ENCODE measurements at places on chromosomes 16 and 17. TPM values are rescaled to one million over a fixed set of nuclear protein-coding genes. Genes with fewer than 3 reads are reported as not detected.

SCGB1C2 gene
- total RNA-seq, result not detected

RHBDF1 gene
- 39.5 TPM for total RNA-seq

TBC1D3C gene
- total RNA-seq, result not detected

GRCh38 chr17:52148969-52149351 is 9.6 kb downstream of the CA10 start:
- no peak for DNase-seq

SLC35G6 gene
- not detected for total RNA-seq

HOXB6 gene
- 0.59 TPM for total RNA-seq

MCRIP2 gene
- total RNA-seq, result 20.0 TPM

DNA sequence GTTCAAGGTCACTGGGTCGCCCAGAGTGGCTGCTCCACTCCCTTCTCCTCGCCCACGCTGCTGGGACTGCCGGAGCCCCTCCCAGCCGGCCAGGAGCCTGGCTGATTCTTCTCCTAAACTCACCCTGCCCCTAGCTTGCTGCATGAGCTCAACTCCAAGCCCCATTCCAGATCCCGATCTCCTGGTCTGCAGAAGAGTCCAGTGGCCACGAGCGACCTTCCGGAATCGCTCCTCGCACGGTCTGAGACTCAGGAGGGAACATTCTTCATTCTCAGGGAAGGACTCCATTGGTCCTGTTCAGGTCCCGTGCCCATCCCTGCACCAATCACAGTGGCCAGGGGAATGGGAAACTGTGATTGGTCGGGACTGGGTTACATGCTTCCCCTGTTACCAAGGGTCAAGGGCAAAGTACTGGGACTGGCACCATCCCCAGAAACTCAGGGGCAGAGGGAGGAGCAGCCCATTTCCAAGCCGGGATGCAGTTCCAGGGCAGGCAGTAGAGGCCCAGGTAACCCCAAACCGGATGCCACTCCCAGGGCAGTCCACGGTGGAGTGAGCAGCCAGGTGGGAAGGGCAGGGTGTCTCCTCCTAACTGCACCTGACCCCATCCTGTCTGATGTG is 24.5 kb upstream of the CIBAR2 start:
- DNase-seq, result peak; percentile 87

DNA sequence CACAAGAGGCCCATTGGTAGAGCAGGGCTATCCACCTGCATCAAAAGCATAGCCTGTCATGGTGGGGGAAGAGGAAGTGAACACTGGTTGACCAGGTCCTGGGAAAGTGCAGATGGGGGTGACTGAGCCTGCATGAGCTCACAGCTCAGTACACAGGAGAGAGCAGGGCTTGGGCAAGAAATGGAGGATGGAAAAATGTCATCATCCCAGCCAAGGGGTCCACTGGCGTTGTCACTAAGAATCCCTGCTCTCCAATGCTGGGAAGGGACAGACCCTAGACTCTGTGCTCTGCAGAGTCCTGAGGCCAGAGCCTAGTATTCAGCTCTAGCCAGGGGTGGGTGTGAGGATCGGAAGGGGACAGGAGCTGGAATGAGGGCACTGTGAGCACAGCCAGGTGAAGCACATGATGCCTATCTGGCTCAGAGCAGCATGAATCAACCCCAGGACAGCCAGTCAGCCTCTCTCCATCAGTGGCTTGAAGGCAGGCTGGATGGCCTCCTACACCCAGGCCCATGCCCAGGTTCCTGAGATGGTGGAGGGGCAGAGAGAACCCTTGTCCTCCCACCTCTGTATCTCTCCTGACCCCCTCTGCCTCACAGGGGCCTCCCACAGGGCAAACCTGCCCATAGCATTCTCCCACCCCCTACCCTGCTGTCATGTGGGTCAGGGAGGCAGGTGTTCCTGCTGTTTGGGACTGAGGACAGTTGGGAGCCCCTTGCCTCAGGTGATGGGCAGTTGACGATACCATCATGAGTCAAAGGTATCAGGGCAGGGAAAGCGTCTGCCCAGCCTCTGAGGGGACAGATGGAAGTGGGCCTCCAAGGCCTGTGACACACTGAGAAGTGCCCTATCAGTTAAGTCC is 13.8 kb upstream of the CTCF start:
- peak; percentile 58 for DNase-seq

- DNase-seq, result peak; percentile 82
Observed at GRCh38 chr16:87757841-87758426, 7.9 kb downstream of the KLHDC4 start.

GRCh38 chr17:60006160-60006559 is 41.6 kb upstream of the RNFT1 start:
- no peak for DNase-seq

ARHGDIG gene
- not detected for total RNA-seq

GRCh38 chr17:76383546-76384221 is 725 bp upstream of the SPHK1 start:
- DNase-seq, result peak; percentile 95

CHST4 gene
- not detected for total RNA-seq

- DNase-seq, result no peak
Observed at GRCh38 chr17:3635474-3636153, 436 bp downstream of the SHPK start.

- DNase-seq, result peak; percentile 98
Observed at GRCh38 chr17:83195330-83196023, 116.1 kb downstream of the METRNL start.

DNA sequence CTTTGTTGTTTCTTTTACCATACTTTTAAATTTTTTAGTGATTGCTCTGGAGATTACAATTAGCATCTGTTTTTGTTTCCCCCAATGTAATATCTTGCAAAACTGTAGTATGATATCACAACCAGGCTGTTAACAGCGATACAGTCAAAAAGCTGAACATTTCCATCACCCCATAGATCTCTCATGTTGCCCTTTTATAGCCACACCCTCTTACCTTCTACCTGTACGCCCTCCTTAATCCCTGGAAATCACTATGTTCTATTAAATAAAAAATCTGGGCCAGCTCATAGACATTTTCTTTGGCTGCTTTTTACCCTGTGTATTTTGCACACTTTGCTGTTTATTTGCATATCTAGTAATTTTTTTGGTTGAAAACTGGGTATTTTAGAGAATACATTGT is 67.2 kb upstream of the NACA2 start:
- DNase-seq, result no peak

IRX3 gene
- total RNA-seq, result 68.4 TPM

MLYCD gene
- total RNA-seq, result 5.6 TPM

SRSF2 gene
- 88.7 TPM for total RNA-seq

MAP2K3 gene
- total RNA-seq, result 24.5 TPM

C17orf50 gene
- total RNA-seq, result not detected

DNA sequence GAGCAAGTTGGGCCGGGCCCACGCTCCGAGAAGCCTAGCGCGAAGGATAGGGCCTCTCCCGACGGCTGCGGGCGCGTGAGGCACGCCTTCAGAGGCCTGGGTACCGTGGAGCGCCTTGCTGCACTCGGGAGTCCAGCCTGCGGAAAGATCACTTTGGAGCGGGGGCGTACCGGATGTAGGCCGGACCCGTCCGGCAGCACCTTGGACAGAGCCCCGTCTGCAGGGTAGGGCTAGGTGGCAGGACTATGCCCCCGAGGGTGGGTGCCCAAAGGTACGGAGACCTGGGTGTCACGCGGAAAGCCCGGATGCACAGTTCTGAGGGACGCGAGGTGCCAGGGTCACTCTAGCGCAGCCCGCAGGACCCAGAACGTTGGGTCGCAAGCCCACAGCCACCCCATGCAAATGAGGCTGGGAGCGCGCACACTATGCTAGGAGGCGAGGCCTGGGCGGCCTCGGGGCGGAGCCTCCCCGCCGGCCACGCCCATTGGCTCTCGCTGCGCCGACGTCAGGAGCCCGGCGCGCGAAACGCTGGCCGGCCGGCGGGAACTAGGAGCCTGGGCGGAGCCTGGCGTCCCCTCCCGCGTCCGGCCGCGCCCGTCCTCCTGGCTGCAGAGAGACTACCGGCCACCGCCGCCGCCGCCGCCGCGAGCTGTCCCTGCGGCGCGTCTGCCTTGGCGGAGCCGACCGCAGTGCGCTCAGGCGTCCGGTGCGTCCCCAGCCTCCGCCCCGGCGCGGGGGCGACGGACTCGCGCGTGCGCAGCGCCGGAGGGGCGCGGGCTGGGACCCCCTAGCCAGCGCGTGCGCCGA is at the start of gene PAQR4:
Gene PAQR4, plus strand, starts transcription at position 611 of the 807 bp plus-strand sequence. CDS start 327 bp downstream, outside the sequence.
- DNase-seq, result peak; percentile 100

SLC47A1 gene
- 1.1 TPM for total RNA-seq

- no peak for DNase-seq
Observed at GRCh38 chr16:64696866-64697265, 425.0 kb downstream of the CDH11 start.

OR1F1 gene
- total RNA-seq, result not detected

GRCh38 chr16:81136390-81137335 is 40.5 kb upstream of the GCSH start:
- DNase-seq, result peak; percentile 62

- peak; percentile 97 for DNase-seq
Observed at GRCh38 chr17:36183001-36183971, 6.8 kb upstream of the TBC1D3B start.

GRCh38 chr16:24729951-24730815 is 732 bp downstream of the TNRC6A start:
- DNase-seq, result peak; percentile 90

ZNF319 gene
- 4.3 TPM for total RNA-seq

- no peak for DNase-seq
Observed at GRCh38 chr17:34527908-34528470, 51.4 kb upstream of the TMEM132E start.

DNA sequence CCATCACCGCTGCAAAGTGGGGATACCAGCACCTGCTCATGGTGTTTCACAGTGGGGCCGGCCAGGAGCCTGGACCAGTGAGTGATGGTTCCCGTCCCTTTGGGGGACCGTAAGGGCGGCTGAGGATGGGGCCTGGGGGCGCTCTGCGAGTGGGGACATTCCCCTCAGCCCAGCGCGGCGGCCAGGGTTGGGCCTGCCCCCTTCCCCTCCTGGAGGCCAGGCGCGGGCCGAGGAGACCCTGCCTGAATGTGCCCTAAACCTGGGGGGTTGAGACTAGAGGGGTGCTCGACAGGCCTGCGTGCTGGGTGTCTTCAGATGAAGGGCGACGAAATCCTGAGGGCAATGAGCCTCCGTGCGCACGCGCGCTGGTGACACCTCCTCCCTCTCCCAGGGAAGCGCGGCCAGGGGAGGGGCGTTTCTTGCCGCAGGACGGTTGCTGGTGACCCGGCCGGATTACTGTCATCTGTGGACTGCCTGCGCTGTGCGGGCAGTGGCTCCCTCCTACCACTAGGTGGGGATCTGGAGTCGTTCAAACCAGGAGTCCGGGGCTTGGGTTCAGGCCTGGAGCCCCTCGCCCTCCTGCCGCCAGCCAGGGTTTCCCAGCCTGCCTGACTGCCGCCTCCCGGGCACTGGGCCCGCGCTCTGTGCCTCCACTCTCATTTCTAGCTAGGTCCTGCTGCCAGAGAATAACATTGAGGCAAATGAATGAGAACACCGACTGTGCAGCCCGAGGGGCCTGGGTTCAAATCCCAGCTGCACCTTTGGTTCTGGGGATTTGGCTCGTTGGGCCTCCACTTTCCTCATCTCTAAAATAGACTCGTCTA is 17.1 kb downstream of the TBX2 start:
- DNase-seq, result peak; percentile 99

NETO2 gene
- total RNA-seq, result 3.5 TPM

PPP1R27 gene
- total RNA-seq, result not detected

DNA sequence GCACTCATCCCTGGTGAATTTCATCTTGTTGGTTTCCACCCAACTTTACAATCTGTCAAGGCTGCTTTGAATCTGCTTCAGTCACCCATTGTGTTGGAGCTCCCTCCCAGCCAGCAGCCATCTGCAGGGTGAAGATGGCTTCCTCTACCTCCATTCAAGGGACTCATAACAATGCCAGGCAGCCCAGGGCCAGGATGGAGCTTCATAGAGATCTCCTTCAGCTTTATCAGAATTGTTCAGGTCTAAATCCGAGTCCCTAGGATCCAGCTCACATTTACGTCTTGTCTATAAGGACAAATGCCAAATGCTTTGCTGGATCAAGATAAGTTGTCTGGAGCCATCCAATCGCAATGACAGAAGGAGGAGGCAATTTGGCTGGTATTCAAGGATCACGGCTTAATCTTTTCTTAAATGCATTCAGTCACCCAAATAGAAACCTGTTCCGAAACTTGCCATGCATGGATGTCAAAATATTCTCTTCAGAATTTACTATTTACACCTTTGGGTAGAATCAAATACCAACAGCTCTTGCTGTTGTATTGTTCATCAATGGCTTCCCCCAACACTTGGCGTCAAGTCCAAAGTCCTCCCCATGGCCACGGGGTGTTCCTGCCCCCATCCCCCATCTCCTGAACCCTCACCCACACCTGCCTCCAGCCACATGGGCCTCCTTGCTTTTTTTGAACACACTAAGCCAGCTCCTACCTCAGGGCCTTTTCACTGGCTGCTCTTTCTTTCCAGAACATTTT is 3.8 kb upstream of the FAM171A2 start:
- DNase-seq, result peak; percentile 65

- DNase-seq, result no peak
Observed at GRCh38 chr16:77553130-77553529, 118.3 kb upstream of the ADAMTS18 start.

PRAC1 gene
- total RNA-seq, result 0.88 TPM

CREBBP gene
- 28.2 TPM for total RNA-seq
